ENCODE measurements at places on chromosomes 16 and 17. TPM values are rescaled to one million over a fixed set of nuclear protein-coding genes. Genes with fewer than 3 reads are reported as not detected.

GRCh38 chr17:49204516-49204915, 5.9 kb downstream of the GNGT2 start:
- DNase-seq = no peak

CCDC154 gene
- 0.41 TPM for polyA plus RNA-seq

GRCh38 chr17:6059406-6059805, 10.8 kb upstream of the WSCD1 start:
- no peak for DNase-seq

GRCh38 chr17:27326051-27326450, 32.1 kb downstream of the WSB1 start:
- no peak for DNase-seq

DNA sequence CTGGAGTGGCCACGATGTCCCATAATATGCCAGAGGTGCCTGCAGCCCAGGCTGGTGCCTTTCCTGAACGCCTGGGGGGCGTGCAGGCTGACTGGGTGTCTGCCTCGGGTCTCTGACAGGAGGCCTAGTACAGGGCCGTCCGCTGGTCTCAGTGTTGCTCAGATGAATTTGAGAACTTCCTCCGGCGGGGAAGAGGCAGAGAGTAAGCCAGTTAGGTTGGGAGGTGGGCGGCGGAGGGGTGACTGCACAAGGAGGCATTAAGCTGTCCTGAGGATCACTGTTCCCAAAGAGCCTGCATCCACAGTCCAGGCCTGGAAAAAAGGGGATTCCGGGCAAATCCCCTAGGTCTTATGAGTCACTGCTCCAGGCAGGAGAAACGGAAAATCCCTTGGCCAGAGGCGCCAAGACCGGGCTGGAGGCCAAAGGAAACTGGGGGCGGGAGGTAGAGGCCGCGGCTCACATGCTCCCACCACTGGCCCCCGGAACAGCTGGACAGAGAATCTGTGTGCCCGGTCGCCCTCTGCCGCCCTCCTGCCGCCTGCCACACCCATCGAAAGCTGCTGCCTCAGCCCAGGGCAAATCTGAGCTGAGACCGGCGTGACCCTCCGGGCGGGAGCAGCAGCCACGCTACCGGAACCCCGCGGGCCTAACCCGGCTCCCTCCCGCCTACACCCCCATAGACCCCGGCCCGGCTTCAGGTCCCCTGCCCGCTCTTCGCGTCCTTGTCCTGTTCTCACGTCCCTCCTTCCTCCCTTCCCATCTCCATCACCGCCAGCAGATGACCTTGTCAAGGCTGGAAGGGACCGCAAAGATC, 1.2 kb downstream of the TRIM47 start:
- DNase-seq = peak; percentile 62

DNA sequence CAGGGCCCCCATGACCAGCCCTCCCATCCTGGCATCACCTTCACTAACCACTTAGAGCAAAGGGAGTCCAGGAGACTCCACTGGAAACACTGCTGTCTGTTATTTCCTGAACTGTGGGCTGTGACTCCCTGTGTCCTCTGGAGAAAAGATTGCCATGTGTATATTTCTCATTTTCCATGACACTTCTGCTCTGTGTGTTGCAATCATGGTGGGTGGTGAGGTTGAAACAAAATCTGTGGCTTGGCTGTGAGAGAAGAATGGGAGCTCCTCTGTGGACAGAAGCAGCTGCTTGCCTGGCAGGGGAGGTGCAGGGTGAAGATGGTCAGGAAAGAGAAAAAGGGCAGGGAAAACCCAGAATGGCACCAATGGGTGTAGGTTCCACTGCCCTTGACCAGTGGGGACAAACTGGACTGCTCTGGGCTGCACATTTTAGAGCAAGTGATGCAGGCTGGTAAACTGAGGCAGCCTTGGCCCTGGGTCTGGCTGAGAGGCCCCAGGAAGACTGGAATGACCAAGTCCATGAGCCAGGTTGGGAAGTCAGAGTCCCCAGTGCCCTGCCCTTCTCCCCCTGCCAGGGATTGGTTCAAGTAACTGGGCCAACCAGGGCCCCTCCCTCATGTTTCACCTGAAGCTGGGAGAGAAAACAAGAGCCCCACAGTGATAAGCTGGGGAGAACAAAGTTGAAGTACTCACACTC, 314.3 kb downstream of the C16orf95 start:
- no peak for DNase-seq

ARRB2 gene
- polyA plus RNA-seq = 24.6 TPM

- DNase-seq = no peak
These were observed 90.9 kb downstream of the PARN start for GRCh38 chr16:14539156-14539555.
